Trophoblast cell (in vitro differentiated cells and primary cell): ENCODE measurements at places on chromosomes 3 and 15.
A peak's percentile ranks its signal among the peaks of the same experiment; 100 is the strongest.

GRCh38 chr15:39552556-39552955 is 28.3 kb upstream of the THBS1 start:
- no peak for DNase-seq

DNA sequence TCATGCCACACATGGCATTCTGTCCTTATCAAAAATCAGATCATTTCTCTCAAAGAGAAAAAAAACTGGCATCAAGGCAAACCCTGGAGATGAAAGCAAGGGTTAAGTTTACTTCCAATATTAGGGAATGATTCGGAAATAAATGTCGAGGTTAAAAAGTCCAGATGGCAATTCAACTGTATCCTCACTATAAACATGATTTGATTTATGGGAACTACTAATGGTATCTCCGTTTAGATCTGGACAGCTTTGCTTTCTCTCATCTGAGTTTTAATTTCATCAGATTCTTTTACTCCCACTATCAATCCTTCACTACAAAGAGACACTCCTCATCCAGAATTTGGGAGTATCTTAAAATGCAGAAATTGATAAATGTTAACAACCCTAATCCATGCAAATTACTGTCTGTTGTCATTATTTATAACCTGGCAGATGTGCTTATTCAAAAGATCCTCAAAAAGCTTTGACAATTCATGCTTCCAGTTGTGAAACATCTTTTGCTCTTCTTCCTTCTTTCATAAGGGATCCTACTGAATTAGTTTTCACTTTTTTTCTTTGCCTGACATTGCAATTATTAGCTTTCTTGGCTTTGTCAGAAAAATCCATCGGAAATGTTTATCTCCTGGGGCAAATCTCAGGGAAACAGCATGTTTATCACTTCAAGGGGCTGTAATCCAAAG is 903.2 kb downstream of the MCTP2 start:
- DNase-seq = no peak

GRCh38 chr15:36988947-36989346 is 111.4 kb downstream of the MEIS2 start:
- no peak for DNase-seq

DNA sequence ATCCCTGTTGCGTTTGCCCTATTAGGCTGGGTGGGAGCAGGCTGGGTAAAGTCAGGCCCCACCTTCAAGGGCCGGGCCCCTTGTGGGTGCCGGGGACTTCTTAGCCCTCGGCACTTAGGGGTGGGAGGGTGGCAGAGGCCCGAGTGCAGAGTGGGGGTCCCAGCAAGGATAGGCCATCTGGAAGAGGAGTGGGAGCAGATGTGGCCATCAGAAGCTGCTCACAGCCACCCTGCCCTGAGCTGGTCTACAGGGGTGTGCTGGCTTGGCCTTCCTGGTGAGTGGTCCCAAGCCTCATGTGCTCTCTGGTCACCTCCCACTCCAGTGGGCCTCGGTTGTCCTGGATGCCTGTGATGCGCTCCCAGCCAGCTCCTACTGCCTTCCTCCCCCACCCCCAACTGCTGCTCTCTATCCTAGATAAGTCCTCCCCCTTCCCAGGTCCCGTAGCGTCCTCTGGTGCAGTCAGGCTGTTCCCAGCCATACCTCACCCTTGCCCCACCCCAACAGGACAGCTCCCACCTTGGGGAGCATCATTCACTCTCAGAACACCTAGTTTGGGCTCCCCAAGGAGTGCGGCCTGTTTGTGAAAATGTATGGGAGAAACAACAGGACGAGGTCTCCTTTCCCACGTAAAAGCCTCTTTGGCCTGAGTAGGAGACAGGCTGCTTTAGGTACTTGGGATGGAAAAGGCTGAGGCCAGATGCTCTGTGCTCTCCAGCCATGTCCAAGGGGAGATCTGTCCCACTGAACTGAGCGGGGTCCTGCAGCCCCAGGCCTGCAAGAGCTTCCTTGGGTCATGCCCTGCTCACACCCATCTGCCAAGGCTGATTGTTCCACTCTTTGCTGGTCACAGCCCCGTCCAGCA is 24.9 kb upstream of the PLXNA1 start:
- no peak for DNase-seq

DNA sequence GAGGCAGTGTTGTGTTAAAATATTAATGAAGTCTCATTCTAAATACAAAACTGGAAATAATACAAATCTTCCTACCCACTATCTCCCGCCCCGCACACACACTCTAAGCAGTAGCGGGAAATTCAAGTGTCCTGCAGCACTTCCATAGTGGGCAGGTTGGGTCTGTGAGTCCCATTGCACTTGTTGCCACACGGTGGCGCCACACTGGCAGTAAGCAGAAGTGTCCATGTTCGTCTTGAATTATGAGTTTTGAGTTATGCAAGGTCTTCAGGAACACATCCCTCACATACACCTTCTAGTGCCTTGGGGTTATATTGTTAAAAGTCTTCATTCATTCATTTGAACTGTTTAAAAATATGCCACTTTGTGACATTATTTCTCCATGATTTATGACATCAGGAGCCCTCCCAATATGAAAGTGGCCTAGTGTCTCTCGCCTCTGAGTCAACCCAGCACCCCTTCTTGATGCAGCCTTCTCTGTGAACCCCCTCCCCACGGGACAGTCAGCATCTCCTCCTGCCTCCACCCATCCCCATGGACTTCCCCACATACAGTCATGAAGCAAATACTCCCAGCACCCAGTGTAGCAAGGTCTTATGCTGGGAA is 17.6 kb upstream of the CCDC174 start:
- DNase-seq = peak; percentile 62

DNA sequence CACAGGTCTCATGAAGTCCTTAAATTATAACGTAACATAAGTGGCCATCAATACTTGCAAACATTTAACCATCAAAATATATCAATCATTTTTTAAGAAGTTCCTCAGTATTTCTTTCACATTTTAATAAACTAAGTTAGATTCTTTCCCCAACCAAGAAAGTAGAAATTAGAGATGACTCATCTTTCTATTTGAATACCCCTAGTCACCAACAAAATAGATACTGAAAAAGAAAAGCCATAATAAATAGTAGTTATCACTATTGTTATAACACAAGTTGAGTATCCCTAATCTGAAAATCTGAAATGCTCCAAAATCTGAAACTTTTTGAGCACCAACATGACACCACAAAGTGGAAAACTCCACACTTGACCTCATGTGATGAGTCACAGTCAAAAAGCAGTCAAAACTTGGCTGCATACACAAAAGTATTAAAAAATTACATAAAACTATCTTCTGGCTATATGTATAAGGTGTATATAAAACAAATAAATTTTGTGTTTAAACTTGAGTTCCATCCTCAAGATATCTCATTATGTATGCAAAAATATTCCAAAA is 3.7 kb downstream of the SHQ1 start:
- DNase-seq = no peak

DNA sequence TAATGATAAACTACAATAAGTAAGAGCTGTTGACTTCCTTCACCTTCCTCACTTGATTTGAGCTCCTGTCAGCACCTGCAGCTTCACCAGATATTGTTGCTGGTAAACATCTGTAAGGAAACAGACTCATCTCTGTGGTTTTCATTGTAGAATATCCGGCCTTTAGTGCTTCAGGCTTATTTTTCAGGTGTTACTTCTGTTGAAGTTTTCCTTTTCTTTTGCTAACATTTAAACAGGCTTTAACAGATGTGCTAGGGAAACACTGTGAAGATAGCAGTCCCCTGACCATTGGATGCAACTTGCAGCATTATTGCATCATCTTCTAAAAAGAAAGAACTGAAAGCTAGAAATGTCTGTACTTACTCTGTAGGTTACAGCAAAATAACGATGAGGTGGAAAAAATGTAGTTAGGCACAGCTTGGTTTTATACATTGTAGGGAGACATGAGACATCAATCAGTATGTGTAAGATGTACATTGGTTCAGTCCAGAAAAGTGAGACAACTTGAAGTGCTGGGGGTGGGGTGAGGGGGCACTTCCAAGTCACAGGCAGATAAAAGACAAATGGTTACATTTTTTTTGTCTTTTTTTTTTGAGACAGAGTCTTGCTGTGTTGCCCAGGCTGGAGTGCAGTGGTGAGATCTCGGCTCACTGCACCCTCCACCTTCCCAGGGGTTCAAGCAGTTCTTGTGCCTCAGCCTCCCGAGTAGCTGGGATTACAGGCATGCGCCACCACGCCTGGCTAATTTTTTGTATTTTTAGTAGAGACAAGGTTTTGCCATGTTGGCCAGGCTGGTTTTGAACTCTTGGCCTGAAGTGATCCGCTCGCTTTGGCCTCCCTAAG is 10.2 kb downstream of the EDEM1 start:
- DNase-seq = peak; percentile 70

- DNase-seq = peak; percentile 67
Observed at GRCh38 chr15:78195735-78196201, 38.6 kb downstream of the ACSBG1 start.
